ENCODE measurements at places on chromosomes 11 and 22.

- no peak for DNase-seq
These were observed 352.2 kb upstream of the CTSC start for GRCh38 chr11:88689548-88690240.

DNA sequence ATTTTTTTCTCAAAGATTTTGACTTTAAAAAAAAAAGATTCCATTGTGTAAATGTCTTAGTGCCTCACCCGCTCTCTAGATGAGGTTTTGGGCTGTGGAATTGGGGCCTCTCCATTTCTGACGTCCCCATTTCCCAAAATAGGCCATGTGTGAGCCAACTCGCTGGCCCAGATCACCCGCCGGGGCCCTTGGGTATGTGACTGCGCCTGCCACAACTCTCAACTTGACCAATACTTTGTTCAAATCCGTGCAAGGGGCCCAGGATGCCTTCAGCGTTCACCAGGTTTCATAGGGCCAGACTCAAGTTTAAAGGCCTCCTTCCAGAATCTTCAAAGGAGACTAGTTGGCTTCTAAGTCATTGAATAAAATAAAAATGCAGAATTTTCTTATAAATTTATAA is 96.0 kb downstream of the DHCR7 start:
- DNase-seq, result no peak

GRCh38 chr22:50041361-50042065 is 16.6 kb downstream of the TTLL8 start:
- no peak for DNase-seq

DNA sequence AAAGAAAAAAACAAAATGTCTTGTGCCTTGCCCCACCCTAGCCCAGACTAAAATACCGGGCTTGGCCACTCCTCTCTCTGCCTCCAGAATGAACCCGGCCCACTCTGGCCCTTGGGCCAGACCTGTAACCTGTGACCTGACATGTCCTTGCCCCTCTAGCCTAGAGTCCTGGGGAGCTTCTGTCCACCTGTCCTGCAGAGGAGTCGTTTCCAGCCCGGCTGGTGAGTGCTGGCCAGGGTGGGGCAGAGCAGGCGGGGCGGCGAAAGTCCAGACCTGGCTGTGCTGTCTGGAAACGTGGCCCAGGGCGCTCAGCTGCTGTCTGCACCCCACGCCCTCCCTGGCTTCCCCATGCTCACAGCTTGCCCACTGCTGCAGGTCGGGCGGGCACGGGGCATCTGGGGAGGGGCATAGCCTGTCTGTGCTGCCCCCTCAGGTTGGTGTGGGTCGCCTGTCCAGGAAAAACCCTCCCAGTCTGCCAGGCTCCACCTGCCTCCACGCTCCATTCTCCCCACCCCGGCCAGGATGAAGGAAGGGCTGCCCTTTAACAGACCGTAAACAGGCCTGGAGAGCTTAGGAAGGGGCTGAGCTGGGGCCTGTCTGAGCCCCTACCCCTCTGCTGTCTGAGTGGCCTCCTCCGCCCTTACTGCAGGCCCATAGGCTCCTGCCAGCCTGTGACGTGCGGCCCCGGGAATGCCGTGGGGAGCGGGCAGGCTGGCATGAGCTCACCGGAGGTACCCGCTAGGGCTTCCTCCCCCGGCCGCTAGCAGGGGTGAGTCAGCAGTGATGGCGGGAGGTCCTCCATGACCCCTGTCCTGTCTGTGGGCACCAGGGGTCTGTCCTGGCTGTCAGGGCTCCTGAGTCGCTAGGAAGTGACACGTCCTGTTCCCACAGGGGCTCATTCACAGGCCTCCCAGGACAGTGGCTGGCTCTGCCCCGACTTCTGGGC is 1.9 kb downstream of the CD151 start:
- no peak for DNase-seq

GRCh38 chr22:26768952-26769351 is 111.6 kb downstream of the MIAT start:
- DNase-seq, result no peak

- DNase-seq, result no peak
These were observed 1.6 kb downstream of the RNF141 start for GRCh38 chr11:10539339-10539738.

- no peak for DNase-seq
These were observed 13.7 kb downstream of the GDPD4 start for GRCh38 chr11:77287615-77288273.

GRCh38 chr22:39149915-39150847 is 2.3 kb downstream of the CBX7 start:
- no peak for DNase-seq

DNA sequence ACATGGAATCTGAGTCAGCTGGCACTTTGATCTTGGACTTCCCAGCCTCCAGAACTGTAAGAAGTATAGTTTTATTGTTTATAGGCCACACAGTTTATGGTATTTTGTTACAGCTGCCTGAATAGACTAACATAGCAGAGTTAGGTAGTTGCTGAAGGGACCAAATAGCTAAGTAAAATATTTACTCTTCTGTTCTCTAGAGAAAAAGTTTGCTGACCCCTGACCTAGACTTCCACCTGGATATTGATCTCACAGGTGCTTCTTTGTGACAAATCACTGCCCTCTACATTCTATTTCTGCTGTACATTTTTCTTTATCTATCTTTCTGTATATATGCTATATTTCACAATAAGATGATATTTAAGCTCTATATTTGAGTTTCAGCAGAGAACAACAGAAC is 212.5 kb downstream of the CSNK2A3 start:
- DNase-seq, result no peak

DNA sequence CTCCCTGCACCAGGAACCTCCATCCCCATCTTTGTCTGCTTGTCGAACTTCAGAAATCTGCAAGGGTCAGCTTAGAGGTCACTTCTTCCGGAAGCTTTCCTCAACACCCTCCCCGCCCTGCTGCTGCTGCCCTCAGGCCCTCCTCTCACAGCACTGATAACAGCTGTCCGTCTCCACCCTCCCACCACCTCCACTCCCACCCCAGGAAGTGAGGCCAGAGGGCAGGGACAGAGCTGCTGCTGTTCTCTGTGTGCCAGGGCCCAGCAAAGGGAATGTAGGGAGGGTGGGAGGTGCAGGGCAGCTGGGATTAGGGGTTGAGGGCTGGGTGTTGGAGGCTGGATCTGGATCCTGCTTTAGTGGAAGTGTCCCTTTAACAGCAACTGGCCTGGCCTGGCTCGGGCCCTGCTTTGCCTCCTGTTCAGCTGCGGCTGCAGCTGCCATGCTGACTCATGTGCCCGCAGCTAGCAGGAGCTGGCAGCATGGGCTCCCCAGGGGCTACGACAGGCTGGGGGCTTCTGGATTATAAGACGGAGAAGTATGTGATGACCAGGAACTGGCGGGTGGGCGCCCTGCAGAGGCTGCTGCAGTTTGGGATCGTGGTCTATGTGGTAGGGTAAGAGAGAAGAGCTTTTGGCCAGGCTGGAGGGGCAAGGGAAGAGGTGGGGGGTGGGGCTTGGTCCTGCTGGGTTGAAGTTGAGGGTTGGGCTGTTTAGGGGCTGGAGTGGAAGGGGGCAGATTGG is at the start of gene P2RX6:
Gene P2RX6 (plus strand): TSS at position 440 of the 740 bp plus-strand sequence. CDS start 10 bp downstream, at position 450.
- DNase-seq, result no peak

GRCh38 chr11:98180511-98180910 is 840.2 kb upstream of the CNTN5 start:
- no peak for DNase-seq

- no peak for DNase-seq
These were observed 42.9 kb downstream of the YWHAH start for GRCh38 chr22:31987218-31987617.

DNA sequence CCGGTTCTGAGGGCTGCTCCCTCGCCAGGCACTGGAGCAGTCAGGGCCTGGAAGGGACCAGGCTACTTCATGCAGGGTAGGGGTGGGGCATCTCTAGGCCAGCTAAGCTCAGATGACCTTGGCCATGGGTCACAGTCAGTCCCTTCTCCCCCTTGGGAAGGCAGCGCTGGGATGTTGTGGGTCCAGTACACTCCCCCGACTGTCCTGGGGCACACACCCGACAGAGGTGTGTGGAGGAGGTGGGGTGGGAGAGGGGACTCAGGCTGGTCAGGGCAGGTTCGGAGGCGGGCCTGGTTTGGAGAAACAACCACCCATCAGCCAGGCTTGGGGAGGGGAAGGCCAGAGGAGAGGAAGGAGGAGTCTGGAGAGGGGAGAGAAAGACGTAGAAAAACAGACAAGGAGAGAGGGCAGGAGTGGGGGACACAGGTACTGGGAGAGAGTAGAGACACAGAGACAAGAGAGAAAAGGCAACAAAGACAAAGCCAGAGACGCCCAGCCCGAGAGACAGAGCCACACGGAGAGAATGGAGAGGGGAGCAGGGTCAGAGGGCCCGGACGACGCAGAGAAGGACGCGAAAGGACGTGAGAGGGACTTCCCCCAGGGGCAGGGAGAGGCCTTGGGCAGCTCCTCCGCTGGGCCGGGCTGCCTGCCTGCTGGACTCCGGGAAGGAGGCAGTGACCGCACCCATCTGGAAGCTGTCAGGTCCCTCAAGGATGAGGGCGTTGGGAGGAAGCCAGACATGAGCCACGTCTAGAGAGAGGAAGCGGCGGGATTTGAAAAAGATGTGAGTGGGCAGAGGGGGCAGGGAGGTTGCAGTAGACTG is 30.6 kb upstream of the TSKU start:
- DNase-seq, result no peak

DNA sequence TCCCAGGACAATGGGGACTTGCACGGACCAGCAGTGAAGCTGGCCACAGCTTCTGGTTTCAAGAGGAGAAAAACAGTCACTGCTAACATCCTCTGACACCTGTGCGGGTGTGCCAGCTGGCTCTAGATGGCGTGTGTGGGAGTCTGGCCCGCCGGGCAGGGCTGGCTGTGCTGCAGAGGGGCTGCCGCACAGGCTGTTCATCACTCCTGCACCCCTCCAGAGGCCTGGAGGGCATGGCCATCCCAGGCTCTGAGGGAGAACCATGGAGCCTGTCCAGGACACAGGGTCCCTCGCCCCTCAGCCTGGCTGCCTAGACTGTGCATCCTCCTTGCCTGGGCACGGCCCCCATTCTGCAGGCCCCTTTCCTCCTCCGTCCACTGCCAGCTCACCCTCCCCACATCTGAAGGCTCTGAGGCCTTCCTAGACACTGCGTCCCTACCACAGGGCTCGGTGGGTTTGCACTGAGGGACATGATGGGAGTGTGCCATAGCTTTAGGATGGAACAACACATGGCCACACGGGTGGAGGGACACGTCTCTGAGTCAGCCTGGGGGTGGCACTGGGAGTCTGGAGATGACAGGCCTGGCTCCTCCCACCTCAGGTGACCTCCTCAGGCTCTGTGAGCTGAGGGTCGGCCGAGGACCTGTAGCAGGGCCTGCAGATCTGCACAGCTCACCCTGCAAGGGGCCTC is 42.1 kb upstream of the GNB1L start:
- DNase-seq, result no peak

DNA sequence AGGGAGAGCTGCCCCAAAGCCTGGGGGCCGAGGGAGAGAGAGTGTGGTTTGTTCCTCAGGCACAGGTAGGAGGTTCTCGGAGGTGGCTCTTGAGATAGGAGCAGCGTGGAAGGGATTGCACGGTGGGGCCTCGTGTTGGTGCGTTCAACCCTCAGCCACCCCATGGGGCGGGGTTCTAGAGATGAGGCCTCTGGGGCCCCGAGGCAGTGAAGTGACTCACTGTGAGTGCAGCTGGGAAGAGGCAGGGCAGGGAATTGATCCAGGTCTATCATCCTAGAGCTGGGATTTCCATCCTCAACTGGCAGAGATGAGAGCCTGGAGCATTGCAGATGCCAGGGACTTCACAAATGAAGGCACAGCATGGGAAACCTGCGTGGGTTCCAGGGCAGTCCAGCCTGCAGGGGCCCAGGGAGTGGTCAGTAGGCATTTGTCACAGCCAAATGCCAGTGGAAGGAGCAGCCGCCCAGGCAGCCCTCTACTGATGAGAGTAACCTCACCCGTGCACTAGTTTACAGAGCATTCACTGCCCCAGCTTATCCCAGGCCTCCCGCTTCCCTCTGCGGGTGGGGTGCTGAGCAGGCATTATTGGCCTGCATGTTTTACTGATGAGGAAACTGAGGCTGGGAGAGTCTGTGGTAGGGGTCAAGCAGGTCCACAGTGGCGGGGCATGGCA is 5.1 kb upstream of the SMARCB1 start:
- no peak for DNase-seq

DNA sequence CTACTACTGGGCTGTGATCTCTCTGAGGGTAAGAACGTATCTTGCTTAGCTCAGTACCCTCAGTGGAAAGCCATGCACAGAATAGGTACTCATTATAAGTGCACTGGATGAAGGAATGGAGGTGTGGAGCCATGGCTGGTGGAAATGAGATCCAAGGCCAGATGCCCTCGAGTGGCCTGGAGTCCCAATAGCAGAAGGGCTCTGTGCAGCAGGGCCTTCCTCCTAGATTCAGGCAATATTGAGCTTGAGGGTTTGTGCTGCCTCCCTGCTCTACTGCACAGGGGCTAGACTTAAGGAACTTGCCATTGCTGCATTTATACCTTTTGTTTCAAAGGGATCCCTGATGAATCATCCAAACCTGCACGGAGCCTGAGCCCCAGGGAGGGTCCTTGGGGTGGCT is 33.6 kb upstream of the TUB start:
- DNase-seq, result no peak

DNA sequence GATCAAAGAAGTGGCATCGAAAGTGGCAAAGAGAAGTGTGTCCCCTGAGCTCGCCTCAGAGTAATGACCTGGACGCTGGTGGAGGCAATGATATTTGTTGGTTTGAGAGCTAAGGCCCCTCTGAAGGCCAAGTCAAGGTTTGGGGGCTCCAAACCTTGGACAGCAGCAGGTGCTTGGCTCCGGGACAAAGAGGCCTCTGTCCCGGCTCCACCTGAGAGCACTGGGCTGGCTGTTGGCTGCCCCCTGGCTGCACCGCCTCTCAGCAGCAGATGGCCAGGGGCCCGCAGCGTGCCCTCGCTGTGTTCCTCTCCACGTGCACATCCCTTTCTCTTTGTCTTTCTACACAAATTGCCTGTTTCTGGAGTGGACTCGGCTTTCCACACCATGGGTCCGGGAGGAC is 301.3 kb downstream of the NTM start:
- DNase-seq, result no peak

GRCh38 chr11:3674189-3674588 is 3.0 kb upstream of the CHRNA10 start:
- no peak for DNase-seq

GRCh38 chr11:102763440-102763839 is 17.0 kb downstream of the MMP10 start:
- no peak for DNase-seq

- DNase-seq, result no peak
These were observed 37.5 kb upstream of the RTL6 start for GRCh38 chr22:44535362-44536095.

GRCh38 chr11:131816051-131816450 is 445.6 kb downstream of the NTM start:
- DNase-seq, result no peak

DNA sequence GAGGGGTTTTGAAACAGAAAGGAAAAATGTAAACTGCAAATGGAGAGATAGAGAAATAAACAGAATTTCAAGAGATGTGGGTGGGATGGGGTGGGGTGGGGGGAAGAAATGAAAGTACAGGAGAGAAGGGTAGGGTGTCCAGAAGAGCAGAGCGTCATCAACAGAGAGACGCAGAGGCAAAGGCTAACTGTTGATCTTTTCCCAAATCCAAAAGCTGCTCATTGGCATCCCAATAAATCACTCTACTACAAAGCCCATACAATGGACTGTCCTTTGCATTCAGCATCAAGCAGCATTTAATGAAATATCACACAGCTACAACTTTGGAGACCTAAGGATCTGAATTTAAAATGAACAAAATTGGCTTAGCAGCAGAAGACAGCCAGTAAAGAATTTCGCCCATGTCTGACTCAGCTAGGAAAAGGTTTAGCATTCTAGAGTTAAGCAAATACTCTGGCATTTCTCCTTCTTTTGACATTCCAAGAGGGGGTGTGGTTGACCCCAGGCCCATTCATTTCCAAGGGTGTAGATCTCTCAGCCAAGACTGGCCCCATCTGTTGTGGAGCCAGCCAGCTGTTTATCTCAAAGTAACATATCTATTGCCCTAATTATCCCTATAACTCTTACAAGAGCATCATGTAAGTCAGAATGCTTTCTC is 1.5 kb downstream of the RAB30 start:
- DNase-seq, result no peak
